GM23338 (cell line): ENCODE measurements at places on chromosomes 5 and 9.

DNA sequence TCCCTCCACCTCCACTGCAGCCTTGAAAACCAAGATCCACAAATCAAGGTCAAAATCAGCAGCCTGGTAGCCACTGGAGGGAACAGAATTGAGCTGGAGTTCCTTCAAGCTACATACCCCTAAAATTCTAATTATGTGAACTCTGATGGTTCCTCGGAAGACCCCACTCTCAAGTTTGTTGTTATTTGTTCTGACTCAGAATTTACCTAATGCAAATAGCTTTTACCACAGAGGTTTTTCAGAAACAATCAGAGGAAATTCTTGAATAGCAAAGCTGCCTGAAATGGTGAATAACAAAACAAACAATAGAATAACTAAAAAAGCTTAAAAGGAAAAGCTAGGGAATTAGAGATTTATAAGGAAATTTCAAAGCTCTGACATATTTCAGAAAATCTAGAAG is 220.0 kb downstream of the CDH18 start:
- peak; percentile 72 for DNase-seq

- DNase-seq: peak; percentile 39
These were observed 259.7 kb upstream of the MSX2 start for GRCh38 chr5:174464504-174465165.

GRCh38 chr9:10612641-10613398 is at the start of gene PTPRD:
PTPRD (minus strand) TSS chr9:10613002.
- DNase-seq: peak; percentile 82

DNA sequence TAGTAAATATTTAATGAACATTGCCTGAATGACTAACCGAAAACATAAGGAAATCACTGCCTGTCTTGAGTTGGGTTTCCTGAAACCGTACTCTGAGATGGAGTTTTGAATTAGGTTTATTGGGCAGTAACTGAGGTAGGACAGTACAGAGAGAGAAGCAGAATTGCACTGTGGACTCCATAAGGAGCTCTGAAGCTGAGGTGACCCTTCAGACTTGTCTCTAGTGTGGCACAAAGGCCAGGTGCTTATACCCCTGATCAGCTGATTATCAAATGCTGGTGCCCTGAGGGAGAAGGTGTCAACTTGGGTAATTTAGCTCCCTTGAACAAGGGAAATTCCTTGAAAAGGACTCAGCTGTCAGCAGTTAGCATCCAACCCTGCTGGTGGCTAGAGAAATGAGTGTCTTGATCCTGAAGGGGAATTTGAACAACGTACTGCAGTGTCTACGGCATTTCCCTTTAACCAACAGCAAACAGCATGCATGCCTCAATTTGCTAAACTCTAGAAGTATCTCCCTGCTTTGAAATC is 135.0 kb upstream of the SMARCA2 start:
- no peak for DNase-seq

DNA sequence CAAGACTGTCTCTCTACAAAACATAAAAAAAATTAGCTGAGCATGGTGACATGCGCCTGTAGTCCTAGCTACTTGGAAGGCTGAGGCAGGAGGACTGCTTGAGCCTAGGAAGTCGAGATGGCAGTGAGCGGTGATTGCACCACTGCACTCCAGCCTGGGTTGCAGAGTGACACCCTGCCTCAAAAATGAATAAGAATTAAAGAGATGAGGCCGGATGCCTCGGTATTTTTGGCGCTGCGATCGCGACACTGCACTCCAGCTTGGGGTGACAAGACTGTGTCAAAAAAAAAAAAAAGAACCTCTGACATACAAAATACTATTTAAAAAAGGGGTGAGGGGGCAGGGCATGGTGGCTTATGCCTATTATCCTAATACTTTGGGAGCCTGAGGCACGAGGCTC is 7.3 kb downstream of the GPBP1 start:
- DNase-seq: no peak

DNA sequence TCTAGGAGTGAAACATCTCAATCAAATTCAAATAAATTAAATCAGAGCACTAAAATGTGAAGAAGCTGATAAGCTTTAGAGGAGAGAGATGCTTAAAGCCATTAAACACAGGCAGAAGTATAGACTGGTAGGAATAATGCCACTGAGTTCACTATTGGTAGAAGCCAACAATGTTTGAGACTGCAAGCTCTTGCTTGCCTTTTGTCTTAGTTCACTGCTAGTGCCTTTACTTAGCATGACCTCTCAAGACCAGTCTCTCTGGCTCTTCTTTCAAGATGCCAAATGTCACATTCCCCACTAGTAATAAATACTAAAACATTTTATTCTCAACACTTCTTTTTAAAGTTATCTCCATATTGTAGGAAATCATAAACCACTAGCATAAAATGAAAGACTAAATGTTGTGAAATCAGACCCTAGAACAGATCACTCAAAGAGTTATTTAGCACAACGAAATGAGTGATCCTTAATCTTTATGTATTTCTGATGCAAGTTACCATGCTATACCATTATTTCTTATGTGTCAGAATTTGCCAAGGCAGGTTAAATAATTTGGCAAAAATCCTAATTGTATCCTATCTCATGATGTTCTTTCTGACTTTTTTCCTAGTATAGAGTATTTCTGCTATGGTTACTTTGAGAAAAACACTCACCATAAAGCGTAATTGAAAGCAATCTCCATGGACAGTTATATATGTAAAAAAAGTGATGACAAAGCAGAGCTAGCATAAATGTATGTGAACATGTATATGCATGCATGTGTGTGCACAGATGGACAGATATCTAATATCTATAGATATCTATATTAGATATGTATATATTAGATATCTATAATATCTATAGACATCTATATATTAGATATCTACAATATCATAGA is 57.5 kb downstream of the PJA2 start:
- no peak for DNase-seq

DNA sequence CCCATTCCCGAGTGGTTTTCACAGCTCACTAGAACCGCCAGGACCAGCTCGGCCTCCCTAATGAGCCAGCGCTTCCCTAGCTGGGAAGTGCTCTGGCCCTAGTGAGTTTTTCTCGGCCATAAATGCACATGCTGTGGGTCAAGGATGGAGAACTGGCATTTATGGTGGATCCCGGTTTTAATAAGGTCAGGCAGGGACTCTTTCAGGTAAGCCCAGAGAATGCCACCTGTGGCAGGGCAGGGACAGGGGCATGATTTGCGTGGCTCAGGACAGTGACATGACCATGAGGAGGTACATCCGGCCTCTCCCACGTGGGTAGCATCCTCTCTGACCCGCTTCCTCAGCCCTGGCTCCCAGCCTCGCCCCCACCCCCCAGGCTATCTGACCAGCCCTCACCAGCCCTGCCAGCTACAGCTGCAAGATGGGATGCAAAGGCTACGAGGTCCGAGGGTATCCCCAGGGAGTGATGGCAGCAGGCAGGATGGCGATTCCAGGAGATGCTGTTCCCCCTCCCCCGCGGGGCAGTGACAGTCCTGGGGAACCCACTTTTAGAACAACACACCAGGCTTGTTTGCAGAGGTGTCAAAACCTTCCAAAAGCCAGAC is 60.3 kb upstream of the ADAMTS2 start:
- no peak for DNase-seq

DNA sequence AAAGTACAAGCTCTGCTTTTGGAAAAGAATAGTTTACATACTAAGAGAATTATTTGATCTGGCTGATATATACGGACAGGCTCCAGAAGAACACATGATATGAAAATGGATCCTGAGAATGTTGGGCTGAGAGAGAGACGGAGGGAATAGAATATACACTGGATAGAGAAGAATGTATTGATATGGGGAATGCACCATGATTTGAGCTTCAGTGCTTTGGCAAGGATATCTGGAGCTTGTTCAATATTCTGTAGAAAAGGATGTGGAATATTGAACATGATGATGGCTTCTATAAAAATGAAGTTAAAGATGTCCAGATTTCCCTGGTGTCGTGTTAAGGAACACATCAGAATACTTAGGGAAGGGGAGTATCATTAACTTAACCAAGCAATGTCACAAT is 280.5 kb upstream of the VLDLR start:
- DNase-seq: no peak

DNA sequence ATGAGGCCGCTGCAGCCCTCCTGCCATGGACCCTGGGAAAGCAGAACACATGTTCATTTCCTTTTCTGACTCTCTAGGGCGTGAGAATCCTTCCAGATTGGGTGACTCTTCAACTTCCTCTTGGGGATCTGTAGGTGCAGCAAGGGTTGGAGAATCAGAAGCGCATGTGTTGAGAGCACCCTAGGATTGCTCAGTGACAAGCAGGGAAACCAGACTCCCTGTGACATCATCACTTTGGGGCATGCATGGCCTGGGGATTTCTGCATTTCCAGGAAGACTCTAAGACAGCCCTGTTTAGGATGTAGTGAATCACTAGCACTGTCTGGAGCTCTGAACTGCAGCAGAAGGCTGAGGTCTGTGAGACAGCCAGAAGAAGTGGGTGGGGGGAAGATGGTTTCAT is 15.1 kb upstream of the LCP2 start:
- DNase-seq: no peak

DNA sequence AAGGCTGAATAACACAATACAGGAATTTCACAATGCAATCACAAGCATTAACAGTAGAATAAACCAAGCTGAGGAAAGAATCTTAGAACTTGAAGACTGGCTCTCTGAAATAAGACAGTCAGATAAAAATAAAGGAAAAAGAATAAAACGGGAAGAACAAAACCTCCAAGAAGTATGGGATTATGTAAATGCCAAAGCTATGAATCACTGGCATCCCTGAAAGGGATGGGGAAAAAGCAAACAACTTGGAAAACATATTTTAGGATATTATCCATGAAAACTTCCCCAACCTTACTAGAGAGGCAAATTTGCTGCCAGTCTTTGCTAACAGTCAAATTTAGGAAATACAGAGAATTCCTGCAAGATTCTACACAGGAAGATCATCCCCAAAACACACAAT is 157.9 kb downstream of the ALDH1A1 start:
- DNase-seq: no peak

DNA sequence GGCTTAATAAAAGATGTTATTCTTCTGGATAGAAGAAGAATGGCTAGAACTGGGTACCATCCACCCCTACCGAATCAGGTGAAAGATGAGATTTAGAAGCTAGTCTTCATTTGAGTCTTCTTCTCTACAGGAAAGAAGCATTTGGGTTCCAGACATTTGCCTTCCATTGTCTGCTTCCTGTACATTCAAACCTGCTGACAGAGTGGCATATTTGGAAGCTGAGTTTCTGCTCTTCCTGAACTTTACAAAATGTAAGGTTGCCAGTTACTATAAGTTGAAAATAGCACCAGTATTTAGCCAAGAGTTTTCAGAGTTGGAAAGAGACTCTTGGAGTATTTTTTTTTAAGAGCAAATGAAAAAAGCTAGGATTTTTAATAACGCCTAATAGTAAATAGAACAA is 525.4 kb upstream of the TLE4 start:
- no peak for DNase-seq

GRCh38 chr9:133355881-133356357 is 368 bp downstream of the SURF1 start:
- peak; percentile 51 for DNase-seq

DNA sequence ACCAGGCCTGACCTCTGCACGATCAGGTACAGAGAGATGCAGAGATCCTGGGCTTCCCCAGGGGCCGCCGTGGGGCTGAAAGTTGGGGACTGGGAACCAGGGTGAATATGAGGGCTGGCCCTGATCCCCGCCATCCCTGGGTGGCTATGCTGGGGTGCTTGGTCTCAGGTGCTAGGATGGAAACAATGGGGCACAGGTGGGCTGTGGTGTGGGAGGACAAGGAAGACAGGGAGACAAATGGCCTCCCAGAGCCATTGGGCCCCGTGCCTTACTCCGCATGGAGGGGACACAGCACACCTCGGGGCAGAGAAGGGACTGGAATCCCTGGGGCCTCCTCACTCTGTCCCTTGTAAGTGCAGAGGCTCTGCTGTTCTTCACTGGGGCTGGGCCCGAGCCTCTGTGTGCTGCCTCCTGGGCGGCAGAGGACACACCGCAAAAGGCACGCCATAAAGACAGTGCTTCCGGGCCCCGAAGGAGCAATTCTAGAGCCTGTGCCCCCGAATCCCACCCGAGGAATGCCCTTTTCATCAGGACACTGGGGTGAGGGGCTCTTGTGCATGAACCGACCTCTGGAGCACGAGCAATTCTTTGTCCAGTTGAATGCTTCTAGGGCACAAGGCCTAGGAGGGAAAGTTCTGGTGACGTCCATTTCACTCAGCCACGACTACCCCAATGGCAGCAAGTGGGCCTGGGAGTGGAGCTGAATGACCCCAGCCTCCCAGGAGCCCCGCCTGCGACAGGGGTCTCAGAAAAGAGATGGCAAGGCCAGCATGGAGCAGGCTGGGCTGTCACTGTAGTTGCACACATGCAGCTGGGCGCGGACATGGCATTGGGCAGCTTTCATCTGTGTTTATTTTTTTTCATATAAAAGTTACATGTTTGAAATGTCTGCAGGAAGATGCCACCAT is 30.9 kb downstream of the PRRT1B start:
- DNase-seq: no peak

- no peak for DNase-seq
These were observed 777.0 kb upstream of the WWC1 start for GRCh38 chr5:167514461-167514860.

GRCh38 chr5:57705769-57706168 is 223.2 kb upstream of the ACTBL2 start:
- no peak for DNase-seq

DNA sequence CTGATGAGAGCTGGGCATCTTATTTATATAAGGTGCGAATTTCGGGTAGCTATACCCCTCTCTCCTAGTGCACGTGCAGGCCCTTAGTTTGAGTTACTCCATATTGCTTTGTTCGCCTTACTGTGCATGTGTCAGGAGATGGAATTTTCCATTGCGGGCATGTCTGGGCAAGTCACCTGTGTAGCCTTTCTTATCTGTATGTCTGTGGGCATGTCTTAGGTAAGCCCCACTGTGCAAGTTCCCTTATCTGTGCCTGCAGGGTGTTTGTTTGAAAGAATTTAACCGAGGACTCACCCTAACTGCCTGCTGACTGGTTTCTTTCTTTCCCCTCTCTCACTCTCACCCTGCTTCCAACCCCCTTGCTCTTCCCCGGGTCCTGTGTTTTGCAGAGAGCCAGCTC is 140.7 kb upstream of the RANBP3L start:
- no peak for DNase-seq

DNA sequence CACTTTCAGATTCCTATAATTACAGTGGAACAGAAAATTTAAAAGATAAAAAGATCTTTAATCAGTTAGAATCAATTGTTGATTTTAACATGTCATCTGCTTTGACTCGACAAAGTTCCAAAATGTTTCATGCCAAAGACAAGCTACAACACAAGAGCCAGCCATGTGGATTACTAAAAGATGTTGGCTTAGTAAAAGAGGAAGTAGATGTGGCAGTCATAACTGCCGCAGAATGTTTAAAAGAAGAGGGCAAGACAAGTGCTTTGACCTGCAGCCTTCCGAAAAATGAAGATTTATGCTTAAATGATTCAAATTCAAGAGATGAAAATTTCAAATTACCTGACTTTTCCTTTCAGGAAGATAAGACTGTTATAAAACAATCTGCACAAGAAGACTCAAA is 29.5 kb downstream of the ZFYVE16 start:
- DNase-seq: no peak

- DNase-seq: no peak
These were observed 3.1 kb upstream of the IL7R start for GRCh38 chr5:35853631-35854030.
